ENCODE measurements at places on chromosomes 12 and 14.

GRCh38 chr12:22518060-22518719, 26.2 kb downstream of the C2CD5 start:
- no peak for DNase-seq

DNA sequence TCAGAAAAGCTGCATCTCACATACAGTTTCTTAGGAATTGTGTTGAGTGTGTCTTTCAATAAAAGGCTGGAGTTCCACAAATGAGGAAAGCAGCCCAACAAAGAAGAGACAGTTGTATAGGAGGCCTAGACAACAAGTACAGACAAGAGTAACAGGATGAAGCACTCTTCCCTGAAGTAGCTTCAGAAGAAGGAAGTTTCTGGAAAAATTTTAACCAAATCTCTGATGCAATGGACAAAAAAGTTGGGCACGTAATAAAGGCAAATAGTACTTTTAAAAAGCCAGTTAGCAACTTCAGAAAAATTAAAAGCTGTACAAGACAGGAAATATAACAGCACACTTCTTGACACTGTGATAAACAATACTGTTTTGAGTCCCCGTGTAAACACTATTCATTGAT, 134.1 kb upstream of the PLEKHG7 start:
- no peak for DNase-seq

- DNase-seq, result peak; percentile 21
These were observed 13.0 kb upstream of the TMED2 start for GRCh38 chr12:123571343-123571813.

- DNase-seq, result no peak
These were observed 984.0 kb upstream of the TMEM132C start for GRCh38 chr12:127282786-127283565.

DNA sequence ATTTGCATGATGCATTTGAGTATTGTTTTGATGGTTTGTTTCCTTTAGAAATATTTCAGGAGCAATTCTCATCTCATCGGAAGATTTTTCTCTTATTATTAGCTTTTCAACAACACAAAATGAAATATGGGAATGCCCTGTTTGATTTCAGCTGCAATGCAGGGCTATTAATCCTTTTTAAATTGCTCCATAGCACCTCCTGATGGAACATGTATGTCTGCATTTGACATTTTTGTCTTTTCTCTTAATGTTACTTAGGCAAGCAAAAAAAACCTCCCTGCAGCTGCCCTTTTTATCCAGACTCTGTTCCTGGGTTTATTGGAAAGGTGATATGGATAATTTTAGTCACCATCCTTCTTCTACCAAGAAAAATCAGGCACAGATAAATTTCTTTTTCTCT, 895.8 kb downstream of the RPS29 start:
- peak; percentile 5 for DNase-seq

- no peak for DNase-seq
These were observed 50.0 kb downstream of the SSPN start for GRCh38 chr12:26245175-26245942.

GRCh38 chr12:76260390-76260748, 87.8 kb downstream of the BBS10 start:
- DNase-seq, result no peak

DNA sequence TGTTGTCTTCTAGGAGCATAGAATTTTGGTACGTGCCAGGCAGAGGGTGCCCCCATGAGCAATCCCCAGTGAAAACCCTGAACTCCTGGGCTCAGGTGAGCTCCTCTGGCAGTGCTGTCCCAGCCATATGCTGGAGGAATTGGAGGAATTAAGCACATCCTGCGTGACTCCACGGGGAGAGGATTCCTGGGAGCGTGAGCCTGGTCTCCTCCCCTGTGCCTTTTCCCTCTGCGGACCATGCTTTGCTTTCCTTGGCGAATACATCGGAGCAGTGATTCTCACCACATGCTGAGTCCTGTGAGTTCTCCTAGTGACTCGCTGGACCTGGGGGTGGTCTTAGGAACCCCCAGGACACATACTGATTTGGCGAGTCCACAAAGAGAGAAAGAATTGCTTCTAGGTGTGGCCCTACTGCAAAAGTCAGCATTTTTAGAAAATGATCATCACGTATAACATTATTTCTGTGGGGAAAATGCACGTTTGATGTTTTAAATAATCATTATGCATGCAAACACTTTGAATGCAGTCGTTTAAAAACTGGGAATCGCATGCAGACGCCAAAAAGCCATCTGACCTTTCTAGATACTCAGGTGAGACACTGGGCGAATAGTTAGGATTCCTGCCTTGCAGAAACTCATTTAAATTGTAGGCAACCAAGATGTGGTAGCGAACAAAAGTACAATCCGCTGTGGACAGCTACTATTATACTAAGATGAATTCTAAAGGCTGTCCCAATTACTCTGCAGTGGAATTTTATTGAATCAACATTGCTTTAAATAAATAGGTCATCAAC, 370.9 kb downstream of the TMEM132D start:
- DNase-seq, result no peak

- no peak for DNase-seq
These were observed 20.0 kb downstream of the ZCCHC8 start for GRCh38 chr12:122480753-122481152.

DNA sequence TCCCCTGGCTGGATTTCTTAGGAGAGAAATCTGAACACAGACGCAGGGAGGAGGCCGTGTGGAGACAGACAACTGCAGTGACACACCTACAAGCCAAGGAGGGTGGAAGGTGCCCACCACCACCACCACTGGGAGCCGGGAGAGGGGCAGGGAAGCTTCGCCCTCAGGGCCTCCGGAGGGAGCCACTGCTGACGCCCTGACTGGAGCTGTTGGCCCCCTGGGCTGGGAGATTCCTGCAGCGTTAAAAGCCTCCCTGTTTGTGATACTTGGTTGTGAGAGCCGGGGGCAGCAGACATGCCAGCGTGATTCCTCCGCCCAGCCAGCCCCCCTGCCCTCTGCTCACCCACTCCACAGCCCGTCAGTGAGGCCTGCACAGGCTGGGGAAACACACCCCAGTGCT, 72.0 kb downstream of the CHGA start:
- DNase-seq, result no peak

DNA sequence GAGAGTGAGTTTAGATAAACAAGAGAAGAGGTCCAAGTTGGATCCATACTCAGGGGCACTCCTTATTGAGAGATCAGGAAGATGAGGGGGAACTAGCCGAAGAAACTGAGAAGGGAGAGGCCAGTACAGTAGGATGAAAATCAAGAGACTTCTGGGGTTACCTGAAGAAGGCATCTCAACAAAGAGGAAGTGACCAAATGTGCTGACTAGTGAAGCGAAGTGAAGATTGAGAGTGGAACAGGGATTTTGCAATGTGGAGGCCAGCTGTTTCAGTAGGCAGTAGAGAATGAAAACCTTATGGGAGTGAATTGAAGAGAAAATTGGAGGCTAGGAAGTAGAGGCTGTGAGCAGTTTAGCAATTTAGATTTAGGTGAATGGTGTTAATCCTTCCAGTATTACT, 153.0 kb downstream of the SYNE2 start:
- no peak for DNase-seq

GRCh38 chr12:54890339-54890738, 36.0 kb downstream of the MUCL1 start:
- DNase-seq, result no peak

DNA sequence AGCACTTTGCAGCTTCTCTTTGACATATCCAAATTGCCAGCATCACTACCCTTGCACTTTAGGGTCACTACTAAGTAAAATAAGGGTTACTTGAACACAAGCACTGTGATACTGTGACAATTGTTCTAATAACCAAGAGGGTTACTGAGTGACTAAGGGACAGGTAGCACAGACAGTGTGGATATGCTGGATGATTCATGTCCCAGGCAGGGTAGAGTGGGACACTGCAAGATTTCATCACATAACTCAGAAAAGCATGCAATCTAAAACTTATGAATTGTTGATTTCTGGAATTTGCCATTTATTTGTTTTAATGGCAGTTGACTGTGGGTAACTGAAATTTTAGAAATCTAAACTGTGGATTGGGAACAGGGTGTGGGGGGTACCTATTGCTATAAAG, 218.8 kb downstream of the KITLG start:
- DNase-seq, result no peak

DNA sequence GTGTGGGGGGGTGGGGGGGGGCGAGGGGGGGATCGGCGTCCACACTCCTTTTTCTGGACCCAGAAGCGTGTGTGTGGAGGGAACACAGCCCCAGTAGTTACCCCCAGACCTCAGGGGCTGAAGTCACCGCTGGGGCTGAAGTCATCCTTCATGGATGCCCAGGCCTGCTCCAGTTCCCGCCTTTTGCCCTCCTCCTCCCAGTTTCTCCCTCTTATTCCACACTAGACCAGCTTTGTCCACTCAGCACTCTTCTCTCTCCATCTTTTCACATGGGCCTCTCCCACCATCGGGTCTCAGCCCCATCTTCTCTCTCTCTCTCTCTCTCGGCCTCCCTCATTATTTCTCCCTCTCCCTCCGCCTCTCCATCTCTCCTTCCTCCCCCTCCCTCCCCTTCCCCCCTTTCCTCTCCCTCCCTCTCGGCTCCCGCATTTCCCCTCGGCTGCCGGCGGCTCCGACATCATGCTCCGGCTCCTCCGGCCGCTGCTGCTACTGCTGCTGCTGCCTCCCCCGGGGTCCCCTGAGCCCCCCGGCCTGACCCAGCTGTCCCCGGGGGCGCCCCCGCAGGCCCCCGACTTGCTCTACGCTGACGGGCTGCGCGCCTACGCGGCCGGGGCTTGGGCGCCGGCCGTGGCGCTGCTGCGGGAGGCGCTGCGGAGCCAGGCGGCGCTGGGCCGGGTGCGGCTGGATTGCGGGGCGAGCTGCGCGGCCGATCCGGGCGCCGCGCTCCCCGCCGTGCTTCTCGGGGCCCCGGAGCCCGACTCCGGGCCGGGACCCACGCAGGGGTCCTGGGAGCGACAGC, at the start of gene P3H3:
Gene P3H3, plus strand, starts transcription at position 426 of the 799 bp plus-strand sequence. Its CDS starts 34 bp downstream, at position 460.
- DNase-seq, result no peak

GRCh38 chr14:36717363-36717762, 55.7 kb downstream of the PAX9 start:
- no peak for DNase-seq

- DNase-seq, result no peak
These were observed at the start of gene GZMB for GRCh38 chr14:24634158-24634557. GZMB (minus strand) TSS chr14:24634190; CDS start chr14:24634160, 30 bp downstream.

DNA sequence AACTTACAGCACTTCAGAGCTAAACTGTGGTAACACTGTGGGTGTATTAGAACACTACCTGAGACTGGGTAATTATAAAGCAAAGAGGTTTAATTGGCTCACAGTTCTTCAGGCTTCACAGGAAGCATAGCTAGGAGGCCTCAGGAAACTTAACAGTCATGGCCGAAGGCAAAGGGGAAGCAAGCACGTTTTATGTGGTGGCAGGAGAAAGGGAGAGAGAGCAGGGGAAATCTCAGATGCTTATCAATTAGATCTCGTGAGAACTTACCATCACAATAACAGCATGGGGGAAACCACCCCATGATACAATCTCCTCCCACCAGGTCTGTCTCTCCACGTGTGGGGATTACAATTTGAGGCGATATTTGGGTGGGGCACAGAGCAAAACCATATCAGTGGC, 512.6 kb downstream of the RERGL start:
- no peak for DNase-seq

DNA sequence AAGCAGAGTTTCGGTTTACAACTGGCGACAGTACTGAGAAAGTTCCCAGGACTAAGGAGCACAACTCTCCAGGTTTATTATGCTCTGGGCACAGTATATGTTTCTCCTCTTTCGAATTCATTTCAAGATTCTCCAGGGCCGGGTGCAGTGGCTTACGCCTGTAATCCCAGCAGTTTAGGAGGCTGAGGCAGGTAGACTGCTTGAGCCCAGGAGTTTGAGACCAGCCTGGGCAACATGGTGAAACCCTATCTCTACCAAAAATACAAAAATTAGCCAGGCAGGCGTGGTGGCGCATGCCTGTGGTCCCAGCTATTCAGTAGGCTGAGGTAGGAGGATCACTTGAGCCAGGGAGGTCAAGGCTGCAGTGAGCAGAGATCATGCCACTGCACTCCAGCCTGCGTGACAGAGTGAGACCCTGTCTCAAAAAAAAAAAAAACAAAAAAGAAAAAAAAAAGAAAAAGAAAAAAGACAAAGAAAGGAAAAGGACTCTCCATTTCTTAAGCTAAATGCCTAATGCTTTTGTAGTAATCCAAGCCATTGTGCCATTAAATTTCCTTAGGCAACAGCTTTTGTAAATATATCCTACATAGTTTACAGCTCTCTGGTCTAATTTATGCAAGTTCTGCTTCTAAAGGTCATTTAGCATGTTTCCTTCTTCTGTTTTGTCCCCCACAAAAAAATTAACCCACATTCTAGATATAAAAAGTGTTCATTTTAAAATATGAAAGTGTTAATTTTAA, 34.8 kb downstream of the ATL1 start:
- DNase-seq, result no peak

DNA sequence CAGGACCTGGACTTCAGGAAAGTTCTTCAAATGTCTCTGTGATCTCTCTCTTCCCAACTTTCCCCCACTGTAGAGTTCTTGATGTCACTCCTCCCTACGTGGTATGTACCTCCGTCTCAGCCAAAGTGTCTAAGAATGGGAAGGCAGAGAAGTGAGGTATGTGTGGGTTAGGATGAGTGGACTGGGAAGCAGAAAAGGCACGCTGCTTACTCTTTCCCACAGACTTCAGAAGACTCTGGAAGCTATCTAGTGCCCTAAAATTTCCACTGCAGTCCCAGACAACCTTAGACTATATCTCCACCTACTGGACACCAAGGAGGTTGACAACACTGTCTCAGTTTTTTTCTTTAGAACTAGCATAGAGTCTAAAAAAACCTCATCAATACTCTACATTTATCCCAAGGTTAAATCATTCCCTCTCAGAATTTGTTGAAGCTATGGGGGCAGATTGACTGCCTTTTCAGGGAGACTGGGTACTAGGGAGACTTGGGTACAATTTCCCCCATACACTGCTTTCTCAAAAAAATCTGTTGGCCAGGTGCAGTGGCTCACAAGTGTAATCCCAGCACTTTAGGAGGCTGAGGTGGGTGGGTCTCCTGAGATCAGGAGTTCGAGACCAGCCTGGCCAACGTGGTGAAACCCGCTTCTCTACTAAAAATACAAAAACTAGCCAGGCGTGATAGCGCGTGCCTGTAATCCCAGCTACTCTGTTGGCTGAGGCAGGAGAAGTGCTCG, 20.6 kb upstream of the ITGA5 start:
- peak; percentile 61 for DNase-seq

DNA sequence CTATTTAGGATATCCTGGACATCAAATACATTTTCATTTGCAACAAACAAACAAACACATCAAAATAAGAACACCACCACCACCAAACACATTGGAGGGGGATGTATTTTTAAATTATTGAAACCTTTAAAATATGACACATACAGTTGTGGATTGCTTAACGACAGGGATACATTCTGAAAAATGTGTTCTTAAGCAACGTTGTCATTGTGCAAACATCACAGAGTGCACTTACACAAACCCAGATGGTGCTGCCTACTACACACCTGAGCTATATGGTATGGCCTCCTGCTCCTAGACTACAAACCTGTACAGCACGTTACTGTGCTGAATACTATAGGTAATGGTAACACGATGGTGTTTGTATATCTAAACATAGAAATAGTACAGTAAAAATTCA, 19.4 kb downstream of the PYGL start:
- no peak for DNase-seq

All from NAMALWA (cell line).